ENCODE measurements at places on chromosomes 12 and 14.

GRCh38 chr12:89200217-89200616 is 152.1 kb downstream of the DUSP6 start:
- no peak for DNase-seq

DNA sequence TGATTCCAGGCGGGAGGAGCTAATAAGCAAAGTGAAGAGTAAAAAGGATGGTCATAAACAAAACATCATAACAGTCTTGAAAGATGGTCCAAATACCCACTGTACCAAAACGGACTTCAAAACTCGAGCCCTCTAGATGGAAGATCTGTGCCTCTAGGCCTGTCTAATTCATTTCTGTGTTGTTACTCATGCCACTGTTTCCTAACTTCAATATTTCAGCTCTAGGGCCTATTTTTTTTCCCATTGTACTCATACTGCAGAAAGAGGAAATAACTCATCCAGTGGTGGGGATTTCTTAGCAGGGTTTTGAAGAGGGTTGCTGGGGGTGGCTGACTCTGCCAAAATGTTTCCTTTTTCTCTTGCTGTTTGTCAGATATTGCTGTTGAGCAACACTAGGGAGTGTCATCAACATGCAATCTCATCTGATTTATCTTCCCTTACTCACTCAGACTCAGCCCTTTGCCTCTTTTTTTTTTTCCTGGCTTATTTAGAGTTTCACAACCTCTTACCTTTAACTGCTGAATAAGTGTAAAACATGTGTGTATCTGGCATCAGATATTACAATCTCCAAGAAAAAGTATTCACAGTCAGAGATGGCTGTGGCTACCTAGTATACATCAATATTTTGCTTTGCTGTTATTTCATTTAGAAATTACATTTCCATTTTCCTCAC is 189.6 kb downstream of the DUSP6 start:
- DNase-seq, result peak; percentile 61

- no peak for DNase-seq
These were observed 16.8 kb downstream of the C14orf132 start for GRCh38 chr14:96055753-96056508.

DNA sequence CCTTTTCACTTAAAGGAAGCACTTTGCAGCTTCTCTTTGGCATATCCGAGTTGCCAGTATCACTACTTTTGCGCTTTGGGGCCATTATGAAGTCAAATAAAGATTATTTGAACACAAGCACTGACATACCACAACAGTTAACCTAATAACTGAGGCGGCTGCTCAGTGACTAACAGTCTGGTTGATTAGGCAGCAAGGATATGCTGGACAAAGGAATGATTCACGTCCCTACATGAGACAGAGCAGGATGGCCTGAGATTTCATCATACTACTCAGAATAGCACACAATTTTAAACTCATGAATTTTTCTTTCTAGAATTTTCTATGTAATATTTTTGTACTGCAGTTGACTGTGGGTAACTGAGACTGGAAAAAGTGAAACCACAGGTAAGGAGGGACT is 56.9 kb upstream of the E2F7 start:
- no peak for DNase-seq

DNA sequence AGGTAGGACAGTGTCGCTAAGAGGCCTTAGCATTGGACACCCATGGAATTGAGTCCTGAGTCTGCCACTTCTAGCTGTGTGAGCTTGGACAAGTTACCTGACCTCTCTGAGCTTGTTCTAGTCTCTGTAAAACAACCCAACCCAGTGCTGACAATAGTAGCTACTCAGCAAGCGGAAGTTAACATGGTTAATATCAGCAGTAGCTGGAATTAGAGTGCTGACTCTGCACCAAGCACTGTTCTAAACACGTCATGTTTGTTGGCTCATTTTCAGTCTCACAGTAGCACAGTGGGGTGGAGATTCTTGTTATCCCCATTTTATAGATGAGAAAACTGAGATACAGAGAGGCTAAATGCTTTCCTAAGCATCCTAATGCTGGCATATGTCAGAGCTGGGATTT is 47.5 kb upstream of the RIN3 start:
- DNase-seq, result no peak

GRCh38 chr12:103996595-103996994 is 30.9 kb downstream of the TDG start:
- DNase-seq, result no peak

DNA sequence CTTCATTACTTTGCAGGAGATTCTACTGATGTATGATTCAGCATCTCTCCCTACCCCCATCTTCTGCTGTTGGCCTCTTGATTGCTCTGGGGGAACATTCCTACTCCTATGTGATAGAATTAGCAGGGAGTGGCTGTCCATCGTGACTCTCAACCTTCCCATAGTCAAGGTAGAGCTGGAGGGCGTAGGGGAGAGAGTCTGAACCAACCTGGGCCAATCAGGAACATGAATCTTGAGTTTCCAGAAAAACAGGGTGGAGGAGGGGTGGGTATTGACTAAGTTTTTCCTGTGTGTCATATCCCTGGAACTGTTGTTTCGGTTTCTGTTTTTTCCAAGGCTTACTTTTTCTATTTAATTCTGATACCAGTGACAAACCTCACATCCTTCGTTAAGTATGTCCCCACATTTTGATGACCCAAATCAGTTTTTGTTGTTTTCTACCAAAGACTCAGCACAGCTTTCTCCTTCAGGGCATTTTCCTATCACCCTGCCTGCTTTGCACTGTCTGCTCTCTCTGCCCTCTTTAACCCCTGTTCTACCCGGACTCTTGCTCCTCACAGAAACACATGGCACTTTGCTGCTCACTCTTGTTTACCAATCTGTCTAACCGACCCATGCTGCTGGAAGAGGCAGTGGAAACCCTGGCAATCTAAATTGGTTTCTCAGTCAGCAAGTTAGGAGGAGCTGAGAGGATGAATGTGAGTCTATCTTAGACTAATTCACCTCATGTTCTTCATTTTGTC is 1428.3 kb downstream of the AACS start:
- DNase-seq, result no peak

DNA sequence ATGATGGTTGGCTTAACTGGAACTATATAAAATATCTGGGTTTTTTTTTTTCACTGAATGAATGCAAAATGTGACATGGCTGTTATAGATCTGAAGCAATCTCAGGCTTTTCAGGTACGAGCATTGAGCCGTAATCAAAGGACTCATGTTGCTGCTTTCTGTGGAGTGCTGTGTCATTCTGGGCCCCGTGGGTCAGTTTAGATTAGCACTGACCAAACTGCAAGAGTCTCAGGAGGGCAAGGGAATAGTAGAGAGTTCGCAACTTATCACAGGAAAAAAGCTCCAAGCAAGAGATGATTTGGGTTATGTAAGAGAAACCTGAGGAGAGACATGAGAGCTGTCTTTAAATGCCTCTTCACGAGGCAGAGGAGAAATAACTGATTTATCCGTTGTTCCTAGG is 59.1 kb downstream of the UBR7 start:
- DNase-seq, result no peak

- no peak for DNase-seq
These were observed 61.2 kb downstream of the DIO3 start for GRCh38 chr14:101622251-101623076.

GRCh38 chr12:91993287-91994017 is 152.2 kb downstream of the BTG1 start:
- no peak for DNase-seq

- no peak for DNase-seq
These were observed 3.9 kb upstream of the NR2C1 start for GRCh38 chr12:95077341-95077740.

- DNase-seq, result no peak
These were observed 979 bp downstream of the DDX54 start for GRCh38 chr12:113184098-113184899.

DNA sequence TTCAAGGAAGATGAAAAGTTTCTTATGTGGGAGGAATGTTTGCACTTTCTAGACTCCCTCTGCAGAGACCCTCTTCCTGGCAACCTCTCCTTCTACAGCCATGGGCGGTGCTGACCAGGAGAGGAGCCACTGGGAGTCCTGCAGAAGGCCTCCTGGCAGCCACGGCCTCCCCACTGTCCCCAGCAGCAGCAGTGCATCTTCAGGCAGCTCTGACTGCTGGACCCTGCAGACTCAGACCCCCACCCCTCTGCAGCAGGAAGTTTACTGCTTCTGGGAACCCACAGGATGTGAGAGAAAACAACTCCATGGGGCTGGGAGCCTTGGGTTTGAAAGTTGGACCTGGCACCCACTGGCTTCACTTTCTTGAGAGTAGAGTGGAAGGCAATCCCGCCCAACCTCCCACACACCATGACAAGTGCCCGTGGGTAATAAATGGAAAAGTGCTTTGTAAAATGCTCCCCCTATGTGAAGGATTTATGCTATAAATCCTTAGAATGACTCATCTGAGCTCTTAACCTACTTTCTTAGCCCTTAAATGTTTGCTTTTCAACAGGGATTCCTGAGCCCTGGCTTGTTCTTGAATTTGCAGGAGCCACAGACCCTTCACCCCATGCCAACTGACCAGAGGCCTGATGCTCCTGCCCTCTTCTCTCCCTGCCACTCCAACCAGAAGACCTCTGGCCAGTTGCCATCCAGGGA is 37.5 kb upstream of the DDX11 start:
- DNase-seq, result no peak

- DNase-seq, result peak; percentile 79
These were observed 1.0 kb upstream of the SOCS2 start for GRCh38 chr12:93571365-93571924.

DNA sequence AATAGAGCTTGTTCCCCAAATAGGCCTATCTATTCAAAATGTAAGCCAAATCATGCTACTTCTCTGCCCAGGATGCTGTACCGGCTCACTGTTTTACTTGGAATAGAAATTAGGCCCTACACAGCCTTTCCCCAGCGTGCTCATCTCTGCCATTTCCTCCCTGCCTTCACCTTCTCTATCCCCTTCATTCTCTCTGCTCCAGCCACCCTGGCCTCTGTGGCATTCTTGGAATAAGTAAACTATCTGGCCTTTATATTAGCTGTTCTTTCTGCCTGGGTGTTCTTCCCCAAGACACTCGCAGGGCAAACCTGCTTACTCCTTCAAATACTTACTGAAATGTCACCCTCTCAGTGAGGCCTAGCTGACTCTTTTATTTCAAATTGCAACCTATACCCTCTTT is 30.9 kb upstream of the DYRK2 start:
- DNase-seq, result no peak

- no peak for DNase-seq
These were observed 1.8 kb upstream of the BTG1 start for GRCh38 chr12:92147491-92147890.

DNA sequence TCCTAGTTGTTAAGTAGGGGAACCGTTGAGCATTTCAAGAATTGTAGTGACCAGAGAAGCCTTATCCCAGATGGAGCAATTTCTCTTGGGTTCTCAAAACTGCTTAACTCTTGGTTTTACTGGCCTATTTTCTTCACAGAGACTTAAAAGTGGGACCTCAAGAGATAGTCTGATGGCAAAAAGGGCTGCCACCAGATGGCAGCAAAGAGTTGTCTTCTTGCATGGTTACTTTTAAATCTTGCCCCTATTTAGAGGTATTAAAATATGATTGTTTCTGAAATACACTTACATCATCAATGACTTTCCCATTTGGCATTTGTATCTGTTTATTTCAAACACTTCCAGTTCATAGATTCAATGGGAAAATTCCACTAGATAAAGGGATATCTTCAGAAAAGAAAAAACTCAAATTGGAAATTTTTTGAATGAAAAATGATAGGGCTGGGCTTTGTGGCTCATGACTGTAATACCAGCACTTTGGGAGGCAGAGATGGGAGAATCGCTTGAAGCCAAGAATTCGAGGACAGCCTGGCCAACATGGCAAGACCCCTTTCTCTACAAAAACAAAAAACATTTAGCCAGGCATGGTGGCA is 69.9 kb upstream of the CNTN1 start:
- peak; percentile 53 for DNase-seq

DNA sequence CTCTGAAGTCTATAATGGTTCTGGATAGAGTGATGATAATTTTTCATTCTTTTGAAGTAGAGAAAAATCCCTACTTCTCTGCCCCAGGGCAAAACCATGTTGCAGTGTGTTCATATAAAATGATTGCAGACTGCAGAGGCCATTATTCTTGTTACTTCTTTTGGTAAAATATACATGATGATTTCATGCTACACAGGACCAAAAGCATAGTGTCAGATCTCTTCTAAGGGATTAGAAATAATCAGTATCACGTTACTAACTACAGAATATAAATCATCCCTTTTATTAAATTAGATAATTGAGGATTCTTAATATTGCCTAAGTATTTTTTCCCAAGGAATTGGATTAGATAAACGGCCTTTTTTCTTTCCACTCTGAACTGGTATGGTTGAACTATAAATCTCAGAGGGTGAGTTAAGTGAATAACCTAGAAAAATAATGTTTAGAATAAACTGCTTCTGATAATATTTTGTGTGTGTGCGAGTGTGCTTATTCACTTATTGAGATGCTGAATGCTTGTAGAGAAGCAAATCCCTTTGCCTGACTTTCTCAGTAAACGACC is 156.2 kb downstream of the EFCAB11 start:
- no peak for DNase-seq

GRCh38 chr12:71400481-71400880 is 39.1 kb upstream of the LGR5 start:
- no peak for DNase-seq

- no peak for DNase-seq
These were observed 112.7 kb upstream of the EGLN3 start for GRCh38 chr14:34063470-34064164.

DNA sequence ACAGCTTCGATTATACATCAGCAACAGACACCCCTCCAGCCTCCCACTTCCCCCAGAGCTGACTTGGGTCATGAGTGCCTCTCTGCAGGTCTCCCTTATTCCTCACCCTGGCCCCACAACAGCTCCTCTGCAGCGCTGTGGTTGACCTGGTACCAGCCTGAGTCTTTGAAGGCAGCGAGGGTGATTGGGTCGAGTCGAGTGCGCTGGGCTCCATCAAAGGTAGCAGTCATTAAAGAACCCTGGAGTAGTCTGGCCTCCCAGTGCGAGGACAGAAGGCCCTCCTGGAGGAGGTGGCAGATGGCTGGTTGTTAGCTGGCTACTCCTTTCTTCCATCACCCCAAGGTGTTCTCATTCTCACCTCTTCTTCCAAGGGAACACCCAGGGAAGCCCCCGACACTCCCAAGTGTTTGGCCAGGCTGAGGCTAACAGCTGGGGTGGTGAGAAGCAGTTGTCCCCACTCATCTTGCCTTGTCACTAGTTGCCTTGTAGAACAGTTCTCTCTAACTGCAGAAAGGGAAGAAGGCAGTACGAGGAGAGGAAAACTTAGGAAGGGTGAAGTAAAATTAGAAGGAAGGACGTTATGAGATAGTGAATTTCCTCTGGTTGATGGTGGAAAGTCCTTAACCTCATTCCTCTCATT is 2.7 kb downstream of the CIROP start:
- DNase-seq, result no peak

- no peak for DNase-seq
These were observed 340.6 kb upstream of the SFSWAP start for GRCh38 chr12:131370321-131370720.

Measured in right cardiac atrium (tissue), 5 donors.